Activated naive CD8-positive, alpha-beta T cell treated with anti-CD3 and anti-CD28 coated beads, Interleukin-2, amount 10 ng/mL, durations not matched to agents 7 days and 5 days (primary cell): ENCODE measurements at places on chromosomes 16 and 17. TPM values are rescaled to one million over a fixed set of nuclear protein-coding genes. Genes with fewer than 3 reads are reported as not detected.

- peak overlapping the region; percentile 97 for H3K4me3 ChIP-seq
- no peaks in the 10 kb centered on the region for H3K36me3 ChIP-seq
- DNase-seq = no peak
Measured at GRCh38 chr17:42744283-42744805, 496 bp downstream of the EZH1 start.

Gene HAS3
- total RNA-seq = 1.6 TPM

GRCh38 chr17:45863857-45864654, 19.4 kb downstream of the SPPL2C start:
- peaks cover 2% of the 10 kb centered on the region for H3K4me1 ChIP-seq
- no peak overlapping the region for H3K27ac ChIP-seq
- peaks cover 32% of the 10 kb centered on the region for H3K27me3 ChIP-seq
- no peaks in the 10 kb centered on the region for H3K36me3 ChIP-seq
- H3K4me3 ChIP-seq = no peak overlapping the region
- DNase-seq = no peak

- H3K27me3 ChIP-seq = no peaks in the 10 kb centered on the region
- no peak overlapping the region for H3K27ac ChIP-seq
- DNase-seq = no peak
- no peak overlapping the region for H3K4me3 ChIP-seq
- H3K36me3 ChIP-seq = peaks cover 5% of the 10 kb centered on the region
Measured at GRCh38 chr17:82412535-82413520, 5.3 kb upstream of the HEXD start.

Gene SCARF1
- 6.5 TPM for total RNA-seq

- no peak for DNase-seq
- no peak overlapping the region for H3K27ac ChIP-seq
- H3K27me3 ChIP-seq = no peaks in the 10 kb centered on the region
- no peaks in the 10 kb centered on the region for H3K4me1 ChIP-seq
Measured at GRCh38 chr16:79003026-79003609, 597.4 kb downstream of the MAF start.

DNA sequence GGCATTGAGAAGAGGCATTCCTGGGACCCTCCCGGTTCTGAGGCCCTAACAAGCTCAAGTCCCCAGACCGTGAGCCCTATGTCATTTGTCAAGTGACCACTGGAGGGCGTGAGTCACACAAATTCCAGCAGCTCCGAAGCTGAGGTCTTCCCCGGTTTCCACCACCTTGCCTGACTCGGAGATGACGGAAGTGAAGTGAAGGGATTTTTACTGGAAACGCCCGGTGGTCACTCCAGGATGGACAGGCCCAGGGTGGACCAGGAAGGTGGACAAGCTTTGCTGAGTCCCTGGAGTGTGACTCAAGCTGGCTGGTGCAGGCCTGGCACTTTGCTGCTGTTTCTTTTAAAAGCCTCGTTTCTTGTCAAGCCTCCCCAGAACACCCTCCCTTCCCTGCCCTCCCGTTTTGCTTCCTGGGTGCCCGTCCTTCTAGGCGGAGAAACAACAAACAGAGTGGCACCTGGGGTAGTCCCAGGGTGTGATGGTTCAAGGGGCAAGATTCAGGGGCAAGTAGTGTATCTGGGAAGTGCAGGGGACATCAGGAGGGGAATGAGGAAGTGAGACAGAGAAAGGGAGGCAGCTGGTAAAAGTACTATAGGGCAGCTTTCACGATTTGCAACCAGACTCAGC, 5.3 kb upstream of the NOS2 start:
- peaks cover 15% of the 10 kb centered on the region for H3K36me3 ChIP-seq
- peak; percentile 79 for DNase-seq
- H3K27me3 ChIP-seq = peaks cover 2% of the 10 kb centered on the region

- DNase-seq = no peak
- no peak overlapping the region for H3K27ac ChIP-seq
- no peaks in the 10 kb centered on the region for H3K4me1 ChIP-seq
Measured at GRCh38 chr16:7369204-7369603, 36.6 kb downstream of the RBFOX1 start.

Gene MRPL27
- 51.0 TPM for total RNA-seq

Gene SPATA22
- total RNA-seq = 0.28 TPM

DNA sequence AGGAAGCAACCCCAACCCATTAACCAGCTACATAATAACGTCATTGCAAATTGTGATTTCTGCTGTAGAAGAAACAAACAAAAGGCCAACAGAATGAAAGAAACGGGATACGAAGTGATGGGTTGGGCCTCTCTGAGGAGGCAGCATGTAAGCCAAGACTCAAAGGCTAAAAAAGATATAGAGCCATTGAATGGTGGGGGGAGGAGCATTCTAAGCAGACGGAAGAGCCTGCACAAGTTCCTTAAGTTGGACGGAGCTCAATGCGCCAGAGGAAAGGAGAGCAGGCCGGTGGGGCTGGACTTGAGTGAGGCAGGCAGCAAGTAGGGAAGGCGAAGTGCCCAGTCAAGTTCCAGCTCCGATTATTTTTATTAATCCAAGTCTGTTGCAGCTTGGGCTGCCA, 160.3 kb downstream of the SHISA9 start:
- H3K4me1 ChIP-seq = no peaks in the 10 kb centered on the region
- no peak for DNase-seq
- H3K36me3 ChIP-seq = no peaks in the 10 kb centered on the region
- H3K4me3 ChIP-seq = no peak overlapping the region
- H3K27ac ChIP-seq = no peak overlapping the region
- H3K27me3 ChIP-seq = no peaks in the 10 kb centered on the region

Gene TUBD1
- total RNA-seq = 16.5 TPM

DNA sequence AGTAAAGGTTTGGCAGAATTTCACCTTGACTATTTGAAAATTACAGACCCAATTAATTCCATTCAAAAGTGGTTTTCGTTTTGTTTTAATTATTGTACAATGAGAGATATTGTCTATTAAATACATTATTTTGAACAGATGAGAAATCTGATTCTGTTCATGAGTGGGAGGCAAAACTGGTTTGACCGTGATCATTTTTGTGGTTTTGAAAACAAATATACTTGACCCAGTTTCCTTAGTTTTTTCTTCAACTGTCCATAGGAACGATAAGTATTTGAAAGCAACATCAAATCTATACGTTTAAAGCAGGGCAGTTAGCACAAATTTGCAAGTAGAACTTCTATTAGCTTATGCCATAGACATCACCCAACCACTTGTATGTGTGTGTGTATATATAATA, 72.6 kb downstream of the CDK12 start:
- H3K4me3 ChIP-seq = no peak overlapping the region
- no peak for DNase-seq
- H3K27ac ChIP-seq = no peak overlapping the region

Gene PRR11
- total RNA-seq = 54.0 TPM

- H3K36me3 ChIP-seq = no peaks in the 10 kb centered on the region
- no peak overlapping the region for H3K4me3 ChIP-seq
- peaks cover 22% of the 10 kb centered on the region for H3K4me1 ChIP-seq
- DNase-seq = no peak
Measured at GRCh38 chr17:68301438-68301959, 10.2 kb downstream of the ARSG start.

Gene ENKD1
- total RNA-seq = 9.6 TPM

Gene RHBDL3
- total RNA-seq = 0.88 TPM

GRCh38 chr17:57949649-57950048, 5.6 kb downstream of the CUEDC1 start:
- no peaks in the 10 kb centered on the region for H3K36me3 ChIP-seq
- H3K27ac ChIP-seq = no peak overlapping the region
- no peak for DNase-seq
- H3K27me3 ChIP-seq = peaks cover 63% of the 10 kb centered on the region

DNA sequence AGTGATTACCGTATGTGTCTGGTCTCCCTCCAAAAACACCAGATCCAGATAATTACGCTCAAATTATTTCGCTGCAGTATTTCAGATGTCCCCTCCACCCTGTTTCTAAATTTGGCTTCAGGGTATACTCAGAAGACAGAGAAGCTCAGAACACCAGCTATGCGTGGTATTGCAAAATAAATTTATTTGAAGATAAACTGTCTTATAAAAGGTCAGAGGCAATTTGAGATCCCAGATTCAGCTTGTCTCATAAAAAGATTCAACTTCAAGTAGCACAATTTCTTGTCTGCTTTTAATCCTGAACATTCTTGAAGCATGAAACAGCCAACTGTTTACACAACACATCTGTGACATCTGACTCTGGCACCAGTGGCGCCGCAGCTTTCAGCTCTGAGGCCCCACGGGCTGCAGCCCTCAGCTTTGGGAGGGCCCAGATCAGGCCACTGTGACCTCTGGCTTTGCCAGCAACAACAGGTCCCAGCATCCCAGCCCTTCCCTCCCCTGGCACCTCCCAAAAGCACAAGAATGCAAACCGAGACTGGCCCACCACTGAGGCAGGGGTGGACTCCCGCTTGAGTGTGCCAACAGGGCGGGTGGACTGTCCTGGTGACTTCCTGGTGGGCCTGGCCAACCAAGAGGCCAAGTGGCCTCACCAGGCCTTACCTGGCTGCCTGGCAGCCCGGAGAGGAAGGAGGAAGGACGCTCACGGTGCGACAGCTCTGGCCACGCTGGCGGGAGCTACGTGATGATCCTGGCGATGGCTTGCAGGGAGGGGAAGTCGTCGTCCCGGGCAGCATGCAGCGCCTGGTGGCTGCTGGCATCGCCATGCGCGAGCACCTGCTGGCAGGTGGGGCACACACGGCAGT, 8.0 kb downstream of the SYNGR3 start:
- no peak overlapping the region for H3K4me3 ChIP-seq
- H3K36me3 ChIP-seq = peaks cover 9% of the 10 kb centered on the region
- H3K27me3 ChIP-seq = no peaks in the 10 kb centered on the region
- no peak overlapping the region for H3K27ac ChIP-seq
- no peak for DNase-seq

DNA sequence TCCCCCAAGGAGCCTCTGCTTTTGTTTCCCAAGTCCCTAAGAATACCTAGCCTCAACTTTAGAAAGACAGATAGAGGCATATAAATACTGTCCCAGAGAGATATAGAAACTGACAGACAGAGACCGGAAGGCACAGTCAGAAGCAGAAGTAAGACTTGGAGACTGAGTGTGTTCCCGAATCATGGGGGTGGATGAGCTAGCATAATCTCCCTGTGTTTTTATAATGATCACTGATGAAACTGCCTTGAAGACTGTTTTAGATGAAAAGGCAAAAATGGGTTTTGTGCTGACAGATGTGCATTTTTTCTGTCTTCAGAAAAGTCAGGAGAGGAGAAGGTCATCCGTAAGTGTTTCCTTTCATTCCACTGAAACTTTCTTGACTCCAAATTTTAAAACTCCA, 8.3 kb upstream of the PSMD3 start:
- DNase-seq = no peak
- no peak overlapping the region for H3K27ac ChIP-seq
- H3K27me3 ChIP-seq = peaks cover 51% of the 10 kb centered on the region
- H3K36me3 ChIP-seq = no peaks in the 10 kb centered on the region
- H3K4me3 ChIP-seq = no peak overlapping the region

Gene CES3
- total RNA-seq = 4.8 TPM

Gene STARD3
- 96.5 TPM for total RNA-seq

DNA sequence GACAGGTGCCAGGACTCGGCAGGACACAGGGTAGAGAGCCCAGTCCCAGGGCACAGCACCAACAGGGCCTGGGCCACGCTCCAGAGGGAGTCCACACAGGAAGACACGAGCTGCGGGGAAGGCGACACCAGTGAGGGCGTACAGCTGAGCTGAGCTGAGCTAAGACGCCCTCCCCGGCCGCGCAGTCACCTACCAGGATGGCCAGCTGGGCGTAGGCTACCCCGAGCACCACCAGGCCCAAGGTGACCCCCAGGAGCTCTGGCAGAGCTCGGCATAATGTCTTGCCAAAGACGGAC, 42.6 kb downstream of the TSC2 start:
- DNase-seq = no peak
- H3K27me3 ChIP-seq = no peaks in the 10 kb centered on the region
- no peak overlapping the region for H3K4me3 ChIP-seq
- H3K4me1 ChIP-seq = no peaks in the 10 kb centered on the region

GRCh38 chr16:280005-280460, 358 bp upstream of the ARHGDIG start:
- no peaks in the 10 kb centered on the region for H3K36me3 ChIP-seq
- H3K27ac ChIP-seq = no peak overlapping the region
- no peak overlapping the region for H3K4me3 ChIP-seq
- DNase-seq = no peak
- peaks cover 5% of the 10 kb centered on the region for H3K4me1 ChIP-seq

Gene PPP1R1B
- total RNA-seq = not detected

Gene NSRP1
- total RNA-seq = 26.4 TPM

Gene BCAR1
- not detected for total RNA-seq

Gene KRTAP2-3
- total RNA-seq = not detected

GRCh38 chr17:74883241-74883745, 10.1 kb downstream of the FADS6 start:
- H3K4me3 ChIP-seq = no peak overlapping the region
- DNase-seq = no peak
- H3K27me3 ChIP-seq = peaks cover 5% of the 10 kb centered on the region
- no peaks in the 10 kb centered on the region for H3K4me1 ChIP-seq

Gene HBQ1
- not detected for total RNA-seq

DNA sequence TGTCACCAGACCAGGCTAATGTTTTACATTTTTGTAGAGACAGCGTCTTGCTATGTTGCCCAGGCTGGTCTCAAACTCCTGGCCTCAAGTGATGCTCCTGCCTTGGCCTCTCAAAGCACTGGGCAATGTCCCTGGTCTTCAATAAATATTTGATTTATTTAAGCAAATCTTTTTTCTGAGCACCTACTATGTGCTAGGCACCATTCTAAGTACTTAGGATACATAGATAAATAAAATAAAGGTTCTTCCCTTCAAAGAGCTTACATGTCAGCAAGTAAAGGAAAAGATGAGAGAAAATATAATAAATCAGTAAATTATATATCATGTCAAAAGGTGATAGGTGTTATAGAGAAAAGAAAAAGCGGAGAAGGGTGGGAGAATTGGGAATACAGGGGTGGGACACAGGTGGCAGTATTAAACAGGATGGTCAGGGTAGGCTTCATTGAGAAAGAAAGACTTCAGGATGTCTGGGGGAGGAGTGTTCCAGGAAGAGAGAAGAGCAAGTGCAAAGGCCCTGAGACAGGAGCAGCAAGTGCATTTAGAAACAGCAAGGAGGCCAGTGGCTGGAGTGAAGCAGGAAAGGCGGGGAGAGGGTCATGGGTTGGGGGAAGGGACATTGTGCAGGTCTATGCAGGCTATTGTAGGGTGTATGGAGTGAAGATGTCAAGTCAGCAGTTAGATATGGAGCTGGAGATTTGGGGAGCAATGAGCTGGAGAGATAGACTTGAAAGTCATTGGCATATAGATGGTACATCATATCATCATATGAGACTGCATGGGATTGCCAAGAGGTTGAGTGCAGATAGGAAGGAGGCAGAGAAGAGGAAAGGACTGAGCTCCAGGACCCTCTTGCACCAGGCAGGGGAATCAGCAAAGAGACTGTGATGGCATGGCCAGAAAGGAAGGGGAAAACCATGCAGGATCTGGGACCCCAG, 11.3 kb downstream of the ABCC3 start:
- peaks cover 1% of the 10 kb centered on the region for H3K4me1 ChIP-seq
- no peak for DNase-seq
- H3K4me3 ChIP-seq = no peak overlapping the region

- no peaks in the 10 kb centered on the region for H3K27me3 ChIP-seq
- H3K4me3 ChIP-seq = no peak overlapping the region
- H3K27ac ChIP-seq = no peak overlapping the region
Measured at GRCh38 chr17:75854881-75855309, 240 bp downstream of the WBP2 start.

- no peak for DNase-seq
- H3K36me3 ChIP-seq = peaks cover 2% of the 10 kb centered on the region
- H3K4me1 ChIP-seq = peaks cover 34% of the 10 kb centered on the region
- H3K27me3 ChIP-seq = no peaks in the 10 kb centered on the region
- peak overlapping the region; percentile 89 for H3K27ac ChIP-seq
- H3K4me3 ChIP-seq = peak overlapping the region; percentile 65
Measured at GRCh38 chr16:75099738-75100602, 16.6 kb downstream of the LDHD start.
